ENCODE measurements at places on chromosomes 5 and 9. TPM values are rescaled to one million over a fixed set of nuclear protein-coding genes. Genes with fewer than 3 reads are reported as not detected.
A peak's percentile ranks its signal among the peaks of the same experiment; 100 is the strongest.

LARP1 gene
- 59.9 TPM for total RNA-seq

TCF7 gene
- 1.4 TPM for total RNA-seq

PGM5 gene
- not detected for total RNA-seq

PCDHGA2 gene
- total RNA-seq: 6.3 TPM

FAM120A gene
- total RNA-seq: 90.5 TPM

SHISAL2B gene
- total RNA-seq: not detected

CD74 gene
- total RNA-seq: not detected

DNA sequence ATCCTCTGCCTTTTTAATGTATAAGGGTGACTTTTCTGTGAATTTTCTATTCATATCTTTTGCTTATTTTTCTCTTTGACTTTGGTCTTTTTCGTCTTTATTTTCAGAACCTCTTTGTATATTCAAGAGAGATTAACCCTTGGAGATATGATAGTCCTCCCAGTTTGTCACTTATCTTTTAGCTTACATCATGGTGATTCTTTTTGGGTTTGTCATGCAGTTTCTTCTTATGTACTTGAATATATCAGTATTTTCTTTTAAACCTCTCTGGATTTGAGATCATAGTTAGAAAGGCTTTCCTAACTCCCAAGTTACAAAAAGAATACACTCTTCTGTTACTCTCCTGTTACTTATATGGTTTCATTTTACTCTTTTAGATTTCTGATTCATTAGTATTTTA lies 27.5 kb upstream of the GPR21 start:
- no peaks in the 10 kb centered on the region for H3K27me3 ChIP-seq
- peaks cover under 1% of the 10 kb centered on the region for H3K36me3 ChIP-seq
- H3K4me3 ChIP-seq: no peak overlapping the region

DNA sequence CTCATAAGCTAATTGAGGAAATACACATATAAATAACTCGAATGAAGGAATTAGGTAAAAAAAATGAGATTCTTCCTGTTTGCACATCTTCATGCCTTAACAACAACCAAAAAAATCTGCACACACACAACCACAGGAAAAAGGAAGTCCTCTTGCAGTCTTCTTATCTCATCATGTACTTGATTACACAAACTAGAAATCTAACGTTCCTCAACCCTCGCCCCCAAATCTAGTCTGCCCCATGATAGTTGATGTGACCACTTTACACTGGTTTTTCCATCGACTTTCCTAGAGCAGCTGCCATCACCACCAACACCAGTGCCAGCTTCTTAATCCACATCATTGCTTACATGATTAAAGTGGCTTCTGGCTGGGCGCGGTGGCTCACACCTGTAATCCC lies 31.2 kb upstream of the RNU6ATAC start:
- peaks cover 11% of the 10 kb centered on the region for H3K27me3 ChIP-seq
- no peak overlapping the region for H3K4me3 ChIP-seq
- DNase-seq: no peak
- no peak overlapping the region for H3K27ac ChIP-seq
- H3K4me1 ChIP-seq: no peaks in the 10 kb centered on the region
- no peaks in the 10 kb centered on the region for H3K36me3 ChIP-seq

DNA sequence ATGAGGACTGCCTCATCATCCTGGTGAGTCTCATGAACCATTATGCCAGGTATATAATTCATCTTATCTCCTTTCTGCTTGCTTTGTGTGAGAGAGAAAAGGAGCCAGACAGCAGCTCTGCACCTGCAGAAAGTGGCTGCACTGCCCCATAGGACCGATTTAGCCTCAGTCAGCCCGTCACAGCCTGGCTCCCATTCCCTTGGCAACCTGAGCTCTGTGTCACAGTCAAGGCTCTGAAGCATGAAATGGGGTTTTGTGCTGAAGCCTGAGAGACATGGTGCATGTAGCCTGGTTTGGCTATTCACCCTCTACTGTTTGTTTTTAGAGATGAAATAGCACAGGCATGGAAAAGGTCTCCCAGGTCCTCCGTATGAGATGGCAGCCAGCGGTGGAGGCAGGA lies 198.3 kb downstream of the KCTD16 start:
- H3K36me3 ChIP-seq: no peaks in the 10 kb centered on the region
- no peak for DNase-seq
- H3K27me3 ChIP-seq: no peaks in the 10 kb centered on the region
- H3K4me1 ChIP-seq: no peaks in the 10 kb centered on the region
- no peak overlapping the region for H3K27ac ChIP-seq

- DNase-seq: peak; percentile 4
- H3K4me1 ChIP-seq: peaks cover 27% of the 10 kb centered on the region
- no peak overlapping the region for H3K4me3 ChIP-seq
Measured at GRCh38 chr5:168713051-168713450, 133.9 kb upstream of the PANK3 start.

- no peak overlapping the region for H3K27ac ChIP-seq
- no peaks in the 10 kb centered on the region for H3K4me1 ChIP-seq
- no peaks in the 10 kb centered on the region for H3K27me3 ChIP-seq
- H3K4me3 ChIP-seq: no peak overlapping the region
- no peaks in the 10 kb centered on the region for H3K36me3 ChIP-seq
Measured at GRCh38 chr5:1039210-1039548, 30.6 kb downstream of the NKD2 start.

DNA sequence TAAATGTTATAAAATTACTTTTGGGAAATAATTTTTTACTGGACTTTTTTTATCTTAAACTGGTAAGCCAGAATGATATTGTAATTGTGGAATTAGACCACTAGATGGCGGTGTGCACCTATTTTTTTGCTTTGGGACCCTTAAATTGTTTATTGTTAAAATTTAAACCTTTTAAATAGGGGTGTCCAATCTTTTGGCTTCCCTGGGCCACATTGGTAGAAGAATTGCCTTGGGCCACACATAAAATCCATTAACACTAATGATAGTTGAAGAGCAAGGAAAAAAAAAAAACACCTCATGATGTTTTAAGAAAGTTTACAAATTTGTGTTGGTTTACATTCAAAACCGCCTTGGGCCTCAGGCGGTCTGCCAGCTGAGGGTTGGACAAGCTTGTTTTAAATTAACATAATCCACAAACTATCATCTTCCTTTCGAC lies 28.4 kb upstream of the GADD45G start:
- no peaks in the 10 kb centered on the region for H3K4me1 ChIP-seq
- no peak overlapping the region for H3K4me3 ChIP-seq
- no peak overlapping the region for H3K27ac ChIP-seq
- H3K36me3 ChIP-seq: no peaks in the 10 kb centered on the region
- peak; percentile 25 for DNase-seq

DNA sequence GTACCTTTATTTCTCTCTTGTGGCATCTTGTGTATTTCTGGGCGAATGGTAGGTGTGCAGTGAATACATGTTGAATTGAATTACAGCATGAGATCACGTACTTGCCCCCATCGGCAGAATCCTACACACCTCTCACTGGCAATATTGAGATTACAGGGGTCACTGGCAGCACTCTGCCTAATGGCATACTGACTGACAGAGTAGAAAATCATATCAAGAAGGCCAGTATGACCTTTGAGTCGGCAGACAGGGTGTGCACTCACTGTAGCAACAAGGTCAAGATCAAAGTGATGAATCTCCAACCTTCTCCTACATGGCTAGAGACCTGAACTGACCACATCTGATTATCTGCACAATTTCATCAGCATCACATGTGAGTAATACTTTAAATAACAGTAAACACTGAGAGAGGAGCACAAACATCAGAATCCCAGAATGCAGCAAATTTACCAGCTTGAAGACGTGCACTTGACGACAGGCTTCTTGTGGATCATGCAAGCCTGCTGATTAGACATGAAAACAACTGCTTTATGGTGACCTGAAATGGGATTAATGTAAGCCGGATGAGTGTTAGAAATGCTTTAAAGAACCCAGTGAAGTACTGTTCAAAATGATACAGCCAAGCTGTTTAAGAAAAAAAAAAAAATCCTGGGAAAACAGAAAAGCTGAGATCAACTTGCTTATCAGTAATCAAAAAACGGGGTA lies 267.1 kb upstream of the EFNA5 start:
- DNase-seq: no peak
- H3K4me1 ChIP-seq: no peaks in the 10 kb centered on the region
- H3K27me3 ChIP-seq: no peaks in the 10 kb centered on the region
- no peaks in the 10 kb centered on the region for H3K36me3 ChIP-seq

DNA sequence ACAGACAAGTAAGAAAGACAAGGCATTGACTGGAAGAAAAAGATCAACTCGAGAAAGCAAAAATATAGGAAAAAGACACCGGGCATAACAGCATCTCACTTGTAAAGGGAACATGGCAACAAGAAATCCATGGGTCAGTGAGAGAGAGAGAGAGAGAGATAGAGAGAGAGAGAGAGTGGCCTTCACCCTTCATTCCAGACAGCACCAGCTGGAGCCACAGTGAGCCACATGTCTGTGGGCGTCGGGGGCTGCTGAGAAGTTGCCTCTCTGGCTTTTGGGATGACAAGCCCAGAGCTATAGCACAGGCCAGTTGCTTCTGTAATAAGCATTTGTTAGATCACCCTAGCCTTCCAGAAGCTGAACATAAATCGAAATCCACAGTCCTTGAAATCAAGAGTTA lies 20.3 kb upstream of the ENC1 start:
- no peak for DNase-seq
- H3K4me3 ChIP-seq: no peak overlapping the region

DNA sequence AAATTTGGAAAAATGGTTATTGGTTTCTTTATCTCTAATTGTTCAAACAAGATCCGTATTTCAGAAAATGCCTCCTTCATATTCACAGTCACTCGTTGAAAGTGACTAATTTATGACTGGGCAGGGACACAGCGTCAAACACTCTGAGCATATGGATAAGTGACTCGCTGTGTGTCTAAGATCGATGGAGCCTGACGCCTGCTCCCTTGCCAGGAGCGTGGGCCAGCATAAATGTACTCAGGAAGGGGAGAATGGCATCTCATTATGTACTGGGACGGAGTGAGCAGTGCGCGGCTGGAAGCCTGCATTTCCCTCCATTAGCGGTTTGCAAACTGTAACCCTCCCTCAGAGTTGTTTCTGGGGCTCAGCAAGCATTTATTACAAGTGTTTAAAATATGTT lies 79.8 kb upstream of the CAST start:
- peak; percentile 70 for DNase-seq
- 0 out of 2 replicates have a peak overlapping the region, but pooled peaks have one; percentile 4 for H3K27ac ChIP-seq
- no peaks in the 10 kb centered on the region for H3K27me3 ChIP-seq
- H3K36me3 ChIP-seq: no peaks in the 10 kb centered on the region
- H3K4me1 ChIP-seq: peaks cover 21% of the 10 kb centered on the region
- peak overlapping the region; percentile 40 for H3K4me3 ChIP-seq

- DNase-seq: peak; percentile 90
- H3K4me1 ChIP-seq: peaks cover 39% of the 10 kb centered on the region
- no peaks in the 10 kb centered on the region for H3K36me3 ChIP-seq
- H3K27ac ChIP-seq: peak overlapping the region; percentile 81
- no peak overlapping the region for H3K4me3 ChIP-seq
Measured at GRCh38 chr5:113250341-113250953, 184.3 kb downstream of the TSSK1B start.

- H3K36me3 ChIP-seq: no peaks in the 10 kb centered on the region
- no peak overlapping the region for H3K4me3 ChIP-seq
- no peak overlapping the region for H3K27ac ChIP-seq
Measured at GRCh38 chr5:181173420-181174342, 26.3 kb downstream of the OR2V2 start.

DNA sequence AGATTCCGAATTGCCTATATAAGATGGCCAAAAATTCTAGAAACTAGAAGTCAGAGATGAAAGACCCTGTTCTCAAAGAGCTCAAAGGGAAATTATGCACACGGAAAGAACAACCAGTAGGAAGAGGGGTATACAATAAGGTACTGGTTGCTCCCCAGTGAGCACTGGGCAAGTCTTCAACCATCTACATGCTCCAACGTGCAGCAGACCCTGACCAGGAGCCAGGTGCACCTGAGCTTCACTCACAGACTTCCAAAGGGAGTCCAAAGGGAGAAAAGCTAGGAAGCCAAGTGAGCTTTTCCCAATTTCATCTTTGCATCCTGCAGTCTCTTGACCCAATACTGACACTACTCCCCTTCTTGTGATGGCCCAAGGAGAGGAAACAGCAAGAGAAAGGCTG lies 3.9 kb downstream of the REEP5 start:
- H3K27ac ChIP-seq: no peak overlapping the region
- H3K36me3 ChIP-seq: peaks cover 15% of the 10 kb centered on the region
- no peak overlapping the region for H3K4me3 ChIP-seq

GRCh38 chr9:72022841-72023240 lies 37.6 kb downstream of the C9orf57 start:
- H3K36me3 ChIP-seq: no peaks in the 10 kb centered on the region
- no peak overlapping the region for H3K4me3 ChIP-seq
- H3K27me3 ChIP-seq: no peaks in the 10 kb centered on the region

DNA sequence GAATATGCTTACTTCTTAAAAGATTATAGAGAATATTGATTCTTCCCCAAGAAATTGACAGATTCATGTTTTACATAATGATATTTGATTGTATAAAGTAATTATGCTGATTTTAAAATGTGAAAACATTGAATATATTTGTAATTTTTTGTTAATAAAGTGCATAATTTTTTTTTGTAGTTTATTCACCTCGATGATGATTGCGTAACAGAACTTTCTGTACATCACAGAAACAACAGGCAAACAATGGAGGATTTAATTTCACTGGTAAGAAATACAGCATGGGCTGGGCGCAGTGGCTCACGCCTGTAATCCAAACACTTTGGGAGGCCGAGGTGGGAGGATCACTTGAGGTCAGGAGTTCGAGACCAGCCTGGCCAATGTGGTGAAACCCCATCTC lies 70.1 kb downstream of the MELK start:
- H3K4me3 ChIP-seq: no peak overlapping the region
- no peak for DNase-seq
- no peaks in the 10 kb centered on the region for H3K36me3 ChIP-seq
- no peak overlapping the region for H3K27ac ChIP-seq
- no peaks in the 10 kb centered on the region for H3K4me1 ChIP-seq

DNA sequence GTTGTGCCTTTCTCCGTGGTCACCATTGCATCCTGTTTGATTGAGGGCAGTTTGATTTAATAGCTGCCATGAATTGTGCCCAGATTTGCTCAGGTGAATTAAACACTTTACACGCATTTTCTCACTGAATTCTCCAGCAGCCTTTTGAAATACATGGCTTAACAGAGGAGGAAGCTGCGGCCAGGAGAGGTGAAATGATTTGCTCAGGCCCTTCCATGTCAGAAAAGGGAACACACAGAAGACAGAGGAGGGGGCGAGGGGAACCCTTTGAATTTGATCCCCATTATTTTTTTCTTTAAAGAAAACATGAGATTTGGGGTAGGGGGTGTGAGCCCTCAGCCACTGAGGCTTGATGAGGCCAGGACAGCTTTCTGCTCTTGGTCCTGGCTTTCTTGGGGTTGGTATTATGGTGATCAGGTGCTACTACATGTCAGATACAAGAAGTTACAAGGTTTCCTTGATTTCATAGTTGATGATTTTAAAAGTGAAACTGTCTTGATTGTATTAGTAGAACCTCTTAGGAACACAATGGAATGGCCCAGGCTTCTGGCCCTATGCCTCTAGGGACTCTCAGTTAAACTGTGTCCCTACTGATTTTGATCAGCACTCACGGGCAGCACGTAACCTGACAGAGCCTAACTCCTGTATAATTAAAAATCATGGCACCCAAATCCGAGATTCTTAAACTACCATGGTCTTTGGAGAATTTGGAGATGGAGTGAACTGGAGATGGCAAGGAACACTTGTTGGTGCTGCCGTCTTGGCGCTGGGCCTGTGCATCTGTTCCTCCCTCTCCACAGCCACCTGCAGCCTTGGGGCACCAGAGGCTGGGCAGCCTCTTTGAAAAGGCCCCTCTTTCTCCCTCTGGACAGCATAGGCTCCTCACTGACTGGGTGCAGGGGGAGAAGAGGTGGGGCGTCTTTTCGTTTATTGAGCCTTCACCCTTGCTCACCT lies 107.9 kb downstream of the TRIO start:
- H3K4me1 ChIP-seq: peaks cover 26% of the 10 kb centered on the region
- no peaks in the 10 kb centered on the region for H3K27me3 ChIP-seq

Data from GM23248 (cell line).